ENCODE measurements at places on chromosomes 2 and 18.

GRCh38 chr2:201929281-201930026, 104.2 kb upstream of the FZD7 start:
- DNase-seq = no peak

DNA sequence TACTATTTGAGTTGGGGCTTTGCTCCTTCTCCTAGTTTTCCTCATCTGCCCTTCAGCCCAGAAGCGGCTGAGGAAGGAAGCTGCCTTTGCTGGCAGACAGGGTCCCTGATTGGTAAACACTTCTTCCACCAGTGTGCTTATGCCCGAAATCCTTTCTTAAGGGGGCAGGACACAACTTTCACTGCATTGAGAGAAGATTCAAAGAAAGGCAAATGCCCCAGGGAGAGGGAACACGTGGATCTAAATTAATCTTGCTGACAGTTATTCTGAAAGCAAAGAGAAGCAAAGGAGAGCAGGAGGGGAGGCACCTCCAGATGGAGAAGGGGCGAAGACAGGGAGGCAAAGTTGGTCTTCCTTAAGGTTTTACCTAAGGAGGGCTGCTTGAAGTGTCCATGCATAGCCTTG, 92.1 kb upstream of the EFEMP1 start:
- DNase-seq = no peak

- no peak for DNase-seq
Observed at GRCh38 chr2:150339951-150340350, 147.5 kb downstream of the RND3 start.

GRCh38 chr2:104853534-104854497, at the start of gene POU3F3:
Gene POU3F3 (plus strand): TSS chr2:104854115. CDS start chr2:104855511, 1,396 bp downstream.
- DNase-seq = peak; percentile 69
